ENCODE measurements at places on chromosomes 7 and 10.

- DNase-seq, result no peak
Observed at GRCh38 chr10:35377050-35377728, 40.9 kb downstream of the CCNY start.

- no peak for DNase-seq
Observed at GRCh38 chr7:139698844-139699243, 79.0 kb downstream of the HIPK2 start.

GRCh38 chr7:107933386-107934013 is 42.5 kb downstream of the DLD start:
- DNase-seq, result no peak

GRCh38 chr10:4131407-4132215 is 346.6 kb upstream of the KLF6 start:
- DNase-seq, result peak; percentile 88

GRCh38 chr7:90424720-90425119 is 21.5 kb downstream of the CLDN12 start:
- no peak for DNase-seq

GRCh38 chr10:72738486-72738885 is 46.5 kb downstream of the MCU start:
- no peak for DNase-seq

- DNase-seq, result no peak
Observed at GRCh38 chr7:10212649-10213048, 761.0 kb upstream of the PHF14 start.

GRCh38 chr7:1305873-1306272 is 73.2 kb downstream of the UNCX start:
- no peak for DNase-seq

DNA sequence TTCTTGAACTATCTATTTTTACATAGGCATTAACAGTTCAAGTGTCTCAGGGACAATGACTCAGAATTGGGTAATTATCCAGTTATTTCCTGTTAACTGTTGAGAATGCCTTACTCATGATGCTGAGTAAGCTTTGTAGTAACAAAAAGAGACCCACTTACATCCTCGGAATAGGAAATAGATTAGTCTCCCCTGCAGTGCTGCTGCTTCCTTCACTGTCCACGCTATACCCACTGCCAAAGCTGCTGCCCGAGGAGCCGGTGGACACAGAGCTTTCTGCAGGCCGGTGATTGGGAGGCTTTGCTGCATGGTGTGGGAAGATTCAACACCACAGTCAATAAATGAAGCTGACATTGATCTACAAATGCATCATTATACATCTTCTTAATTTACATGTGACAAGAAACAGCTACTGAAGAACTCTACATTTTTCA is 357.1 kb downstream of the PCLO start:
- no peak for DNase-seq

DNA sequence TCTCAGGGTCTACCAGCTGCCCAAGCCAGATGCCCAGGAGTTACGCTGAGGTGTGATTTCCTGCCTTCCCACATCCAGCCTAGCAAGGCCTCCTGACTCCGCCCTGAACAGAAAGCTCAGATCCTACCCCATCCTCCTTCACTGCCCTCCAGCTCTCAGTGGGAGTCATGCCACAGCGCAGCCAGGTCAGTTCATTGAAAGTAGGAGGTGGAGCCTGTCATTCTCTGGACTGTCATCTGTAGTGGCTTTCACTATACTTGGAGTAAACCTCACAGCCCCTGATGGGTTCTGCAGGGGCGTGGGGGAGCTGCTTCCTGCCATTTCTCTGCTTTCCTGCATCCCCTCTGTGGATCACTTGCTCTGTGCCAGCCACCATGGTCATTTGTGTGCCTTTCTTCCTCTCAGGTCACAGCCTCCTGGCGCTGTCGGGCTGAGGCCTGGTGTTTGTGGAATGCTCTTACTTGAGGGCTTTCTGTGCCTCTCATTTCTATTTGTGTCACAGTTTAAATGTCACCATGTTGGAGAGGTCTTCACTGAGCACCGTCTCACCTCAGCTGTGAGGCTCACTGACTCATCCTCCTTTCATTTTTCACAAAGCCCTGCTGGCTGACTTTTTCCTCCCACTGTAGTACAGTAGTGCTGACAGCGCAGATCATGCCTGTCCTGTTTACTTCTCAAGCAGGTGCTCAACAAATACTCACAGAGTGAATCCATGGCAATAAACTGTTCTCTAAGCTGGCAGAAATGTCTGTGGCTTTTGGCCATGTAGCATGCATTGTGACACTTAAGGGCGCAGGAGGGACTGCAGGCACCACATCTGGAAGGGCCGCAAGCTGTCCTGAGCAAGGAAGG is 61.0 kb upstream of the TMEM248 start:
- DNase-seq, result peak; percentile 21

DNA sequence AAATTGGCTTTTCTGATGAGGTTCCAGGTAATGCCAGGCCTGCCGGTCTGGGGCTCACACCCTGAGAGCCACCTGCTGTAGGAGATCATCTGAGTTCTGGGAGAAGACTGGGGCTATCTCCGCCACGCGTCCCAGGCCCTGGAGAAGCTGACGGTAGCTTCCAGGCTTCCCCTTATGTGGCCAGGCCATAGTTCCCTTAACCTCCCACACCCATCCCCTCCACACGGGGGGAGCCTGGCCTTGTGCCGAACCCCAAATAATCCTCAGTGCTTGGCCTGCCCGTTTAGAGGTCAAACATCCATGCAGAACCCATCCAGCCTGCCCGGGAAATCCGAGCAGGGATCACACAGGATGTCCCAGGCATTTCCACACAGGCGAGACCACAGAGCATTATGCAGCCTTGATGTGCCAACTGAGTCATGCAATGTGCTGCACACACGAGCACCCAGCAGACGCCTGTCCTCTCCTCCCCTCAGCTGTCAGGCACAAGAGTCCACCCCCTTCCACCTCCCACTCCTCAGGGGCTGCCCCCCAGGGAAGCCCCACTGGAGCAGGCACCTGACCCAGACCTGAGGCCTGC is 176.2 kb downstream of the PRKAG2 start:
- no peak for DNase-seq

GRCh38 chr10:122999347-122999746 is 9.2 kb downstream of the IKZF5 start:
- no peak for DNase-seq

GRCh38 chr7:72343991-72344390 is 68.1 kb downstream of the CALN1 start:
- no peak for DNase-seq

GRCh38 chr10:80173466-80173865 is 31.9 kb downstream of the ANXA11 start:
- DNase-seq, result no peak

DNA sequence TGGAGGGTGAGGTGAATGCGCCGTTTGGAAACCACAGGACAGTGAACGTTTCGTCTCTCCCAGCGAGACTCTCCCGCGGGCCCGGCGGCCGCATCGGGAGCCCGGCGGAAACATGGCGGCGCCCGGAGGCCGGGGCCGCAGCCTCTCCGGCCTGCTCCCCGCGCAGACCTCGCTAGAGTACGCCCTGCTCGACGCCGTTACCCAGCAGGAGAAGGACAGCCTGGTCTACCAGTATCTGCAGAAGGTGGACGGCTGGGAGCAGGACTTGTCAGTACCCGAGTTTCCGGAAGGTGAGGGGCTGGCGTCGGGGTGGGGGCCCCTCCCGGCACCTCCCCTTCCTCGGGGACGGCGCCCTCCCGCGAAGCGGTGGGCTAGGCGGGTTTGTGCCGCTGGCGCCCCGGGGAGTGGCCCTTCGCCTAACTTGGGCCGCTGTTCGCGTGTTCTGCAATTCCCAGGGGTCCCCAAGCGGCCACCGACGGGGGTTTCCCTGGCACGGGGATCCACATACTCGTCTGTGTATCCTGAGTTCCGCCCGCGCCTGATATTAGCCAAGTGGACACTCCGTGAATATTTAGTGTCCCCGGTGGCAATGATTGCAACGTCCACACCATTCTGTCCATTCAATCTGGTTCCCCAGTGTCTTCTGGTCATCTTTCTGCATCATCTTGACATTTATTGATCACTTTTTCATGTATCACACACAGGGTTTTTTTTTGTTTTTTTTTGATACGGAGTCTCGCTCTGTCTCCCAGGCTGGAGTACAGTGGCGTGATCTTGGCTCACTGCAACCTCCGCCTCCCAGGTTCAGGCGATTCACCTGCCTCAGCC is 514 bp downstream of the NHLRC2 start:
- DNase-seq, result peak; percentile 36

- DNase-seq, result no peak
Observed at GRCh38 chr7:78139335-78139734, 340.8 kb downstream of the PHTF2 start.

- peak; percentile 28 for DNase-seq
Observed at GRCh38 chr10:14645239-14645960, 129.3 kb downstream of the FAM107B start.

DNA sequence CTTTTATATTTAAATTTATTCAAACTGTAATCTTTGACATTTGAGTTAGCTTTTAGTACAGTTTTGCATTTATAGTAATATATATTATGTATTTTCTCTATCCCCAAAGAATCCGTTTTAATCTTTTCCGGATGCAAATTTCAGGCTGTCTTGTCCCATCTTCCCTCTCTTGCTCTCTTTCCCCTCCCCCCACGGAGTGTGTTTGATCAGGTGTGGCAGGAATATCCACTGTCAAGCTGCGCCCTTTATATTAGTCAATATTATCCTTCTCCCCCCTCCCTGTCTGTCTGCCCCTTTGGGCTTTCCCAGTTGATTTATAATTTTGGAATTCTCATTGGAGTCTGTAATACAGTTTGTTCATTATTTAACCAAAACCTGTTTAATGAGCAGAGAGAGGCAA is 19.0 kb downstream of the GBF1 start:
- no peak for DNase-seq

- DNase-seq, result no peak
Observed at GRCh38 chr10:129742742-129743550, 221.1 kb downstream of the EBF3 start.

DNA sequence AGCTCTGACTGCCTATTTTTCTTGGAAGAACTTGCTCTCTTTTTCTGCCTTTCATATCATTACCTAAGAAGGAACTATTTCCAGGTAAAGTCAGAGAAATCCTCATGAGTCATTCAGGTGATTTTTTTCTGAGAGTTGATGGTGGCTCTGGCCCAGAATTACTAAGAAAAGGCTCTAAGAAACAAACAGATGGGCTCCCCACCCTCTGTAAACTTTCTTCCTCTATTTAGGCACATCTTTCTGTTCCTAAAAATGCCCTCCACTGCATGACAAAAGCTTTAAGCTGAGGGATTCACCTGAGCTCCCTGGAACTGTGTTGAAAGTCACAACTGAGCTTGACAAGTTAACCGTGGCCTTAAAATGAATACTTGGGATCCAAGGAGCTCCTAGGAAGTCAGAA is 1.6 kb downstream of the OLAH start:
- DNase-seq, result no peak

DNA sequence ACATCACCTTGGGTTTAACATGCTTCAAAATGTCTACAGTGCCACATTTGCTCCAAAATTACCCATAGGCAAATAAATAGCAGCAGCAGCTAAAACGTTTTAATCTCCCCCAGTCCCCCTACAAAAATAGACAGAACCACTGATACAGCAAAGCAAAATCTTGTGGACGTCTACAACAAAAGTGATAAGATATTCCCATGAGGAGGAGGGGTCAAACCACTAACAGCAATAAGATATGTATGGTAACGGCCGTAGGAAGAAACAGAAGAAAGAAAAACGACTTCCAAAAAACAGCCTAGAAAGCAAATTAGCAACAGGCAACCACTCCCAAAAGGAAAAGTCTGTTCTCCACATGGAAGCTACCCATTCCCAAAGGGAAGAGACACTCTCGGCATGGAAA is 34.5 kb upstream of the ST8SIA6 start:
- DNase-seq, result no peak

GRCh38 chr7:77702968-77703472 is 6.8 kb downstream of the RSBN1L start:
- DNase-seq, result no peak

- no peak for DNase-seq
Observed at GRCh38 chr10:129045599-129045998, 421.4 kb upstream of the MGMT start.

- DNase-seq, result no peak
Observed at GRCh38 chr7:137110535-137110934, 233.0 kb downstream of the PTN start.

DNA sequence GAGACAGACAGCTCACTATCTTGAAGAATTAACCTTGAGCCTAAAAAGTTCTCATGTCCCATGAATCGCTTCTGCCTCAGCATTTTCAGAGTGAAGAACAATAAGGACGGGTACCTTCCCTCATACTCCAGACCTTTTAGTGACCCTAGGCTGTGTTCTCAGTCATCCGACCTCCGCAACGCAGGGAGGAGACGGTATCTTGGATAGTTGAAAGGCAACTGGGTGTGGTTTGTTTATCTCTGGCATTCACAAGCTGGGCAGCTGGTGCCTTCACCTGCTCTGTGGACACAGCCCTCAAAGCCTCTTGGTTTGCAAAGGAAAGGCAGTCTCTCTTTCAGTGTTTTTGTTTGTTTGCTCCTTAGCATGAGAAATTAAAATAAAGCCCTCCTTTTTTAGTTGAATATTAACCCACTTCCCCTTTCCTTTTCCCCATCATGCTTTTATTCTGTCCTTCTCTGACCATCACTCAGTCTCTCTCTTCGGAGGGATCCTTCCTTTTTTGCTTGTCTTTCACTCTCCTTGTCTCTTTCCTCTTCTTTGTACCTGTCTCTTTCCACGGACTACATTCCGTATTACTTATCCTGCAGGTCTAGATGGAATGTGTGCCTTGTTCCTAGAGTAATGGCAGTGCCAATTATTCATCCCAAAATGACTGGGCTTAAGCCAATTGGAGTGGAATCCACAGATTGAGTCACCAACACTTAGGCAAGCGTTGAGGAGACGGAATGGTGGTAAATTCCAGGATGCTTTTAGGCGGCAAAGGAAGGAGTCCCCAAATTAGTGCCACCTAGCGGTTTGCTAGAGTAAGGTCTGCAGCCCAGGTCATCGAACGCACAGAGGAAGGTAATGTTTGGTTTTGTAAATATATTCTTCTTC is 45.8 kb downstream of the PRR15 start:
- no peak for DNase-seq

GRCh38 chr7:106870983-106871410 is 5.9 kb downstream of the PIK3CG start:
- peak; percentile 38 for DNase-seq

DNA sequence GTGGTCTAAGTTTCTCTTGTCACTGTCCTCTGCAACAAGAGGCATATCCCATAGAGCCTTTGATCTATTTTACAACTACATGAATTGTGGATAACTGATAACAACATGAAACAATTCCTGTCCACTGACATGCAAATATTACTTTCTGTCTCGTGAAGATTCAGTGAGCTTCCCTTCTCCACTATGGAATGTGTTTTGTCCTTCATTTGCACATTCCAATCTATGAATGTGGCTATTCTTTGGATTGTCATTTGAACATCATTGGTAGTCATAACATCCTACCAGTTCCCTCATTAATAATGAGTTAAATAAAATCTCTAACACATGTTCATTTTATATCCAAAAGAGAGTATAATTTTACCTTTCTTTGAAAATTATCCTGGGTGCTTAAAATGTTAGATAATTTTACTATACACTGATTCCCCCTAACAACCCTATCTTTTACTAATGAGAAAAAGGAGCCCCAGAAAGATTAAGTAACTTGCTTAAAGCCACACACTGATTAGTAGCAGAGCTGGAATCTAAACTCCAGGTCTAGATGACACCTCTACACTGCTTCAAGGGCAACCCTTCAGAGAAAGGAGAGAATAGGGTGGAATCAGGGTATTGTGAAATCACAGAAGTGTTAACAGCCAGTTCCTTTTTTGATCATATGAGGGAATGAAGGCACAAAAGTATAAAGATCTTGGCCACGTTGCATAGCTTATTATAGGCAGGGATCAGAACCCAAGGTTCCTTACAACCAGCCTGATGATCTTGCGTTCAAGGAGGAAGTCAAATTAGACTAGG is 39.1 kb downstream of the PDE1C start:
- no peak for DNase-seq

All from CD4-positive, alpha-beta T cell treated with Interleukin-15 for 4 hours (primary cell).